ENCODE measurements at places on chromosomes 4 and X. TPM values are rescaled to one million over a fixed set of nuclear protein-coding genes. Genes with fewer than 3 reads are reported as not detected.

The PABPC4L gene
- 0.77 TPM for total RNA-seq

The GAGE2A gene
- total RNA-seq: not detected

The SLC9B1 gene
- total RNA-seq: 2.0 TPM

The RTL3 gene
- total RNA-seq: not detected

The NLGN3 gene
- 0.83 TPM for total RNA-seq

The GNPDA2 gene
- 23.1 TPM for total RNA-seq

The TEX13C gene
- not detected for total RNA-seq

- H3K4me1 ChIP-seq: peaks cover 9% of the 10 kb centered on the region
- no peaks in the 10 kb centered on the region for H3K27me3 ChIP-seq
- H3K4me3 ChIP-seq: no peak overlapping the region
- peak overlapping the region; percentile 82 for H3K27ac ChIP-seq
Observed at GRCh38 chrX:39809331-39809730, 288.4 kb downstream of the BCOR start.

DNA sequence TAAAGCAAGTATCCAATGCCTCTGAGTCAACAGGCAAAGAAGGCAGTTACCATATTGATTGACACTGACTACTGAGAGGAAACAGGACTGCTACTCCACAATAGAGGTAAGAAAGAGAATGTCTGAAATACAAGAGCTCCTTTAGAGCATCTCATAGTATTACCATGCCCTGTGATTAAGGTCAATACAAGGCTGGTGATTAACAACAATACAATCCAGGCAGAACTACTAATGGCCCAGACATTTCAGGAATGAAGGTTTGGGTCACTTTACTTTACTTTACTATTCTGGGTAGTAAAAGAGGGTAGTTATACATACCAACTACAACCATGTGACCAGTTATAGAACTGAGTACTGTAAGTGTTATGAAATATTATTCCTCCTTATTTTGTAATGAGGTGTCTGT, 44.5 kb downstream of the BRWD3 start:
- no peak overlapping the region for H3K27ac ChIP-seq
- no peaks in the 10 kb centered on the region for H3K27me3 ChIP-seq
- no peaks in the 10 kb centered on the region for H3K36me3 ChIP-seq
- no peaks in the 10 kb centered on the region for H3K4me1 ChIP-seq

- H3K36me3 ChIP-seq: no peaks in the 10 kb centered on the region
- H3K4me3 ChIP-seq: no peak overlapping the region
- DNase-seq: no peak
- no peaks in the 10 kb centered on the region for H3K4me1 ChIP-seq
- no peaks in the 10 kb centered on the region for H3K27me3 ChIP-seq
- H3K27ac ChIP-seq: no peak overlapping the region
Observed at GRCh38 chrX:70079870-70080269, 17.6 kb downstream of the OTUD6A start.

- H3K36me3 ChIP-seq: no peaks in the 10 kb centered on the region
- H3K27me3 ChIP-seq: no peaks in the 10 kb centered on the region
- DNase-seq: no peak
- no peaks in the 10 kb centered on the region for H3K4me1 ChIP-seq
Observed at GRCh38 chr4:39568805-39569204, 41.6 kb upstream of the UGDH start.

DNA sequence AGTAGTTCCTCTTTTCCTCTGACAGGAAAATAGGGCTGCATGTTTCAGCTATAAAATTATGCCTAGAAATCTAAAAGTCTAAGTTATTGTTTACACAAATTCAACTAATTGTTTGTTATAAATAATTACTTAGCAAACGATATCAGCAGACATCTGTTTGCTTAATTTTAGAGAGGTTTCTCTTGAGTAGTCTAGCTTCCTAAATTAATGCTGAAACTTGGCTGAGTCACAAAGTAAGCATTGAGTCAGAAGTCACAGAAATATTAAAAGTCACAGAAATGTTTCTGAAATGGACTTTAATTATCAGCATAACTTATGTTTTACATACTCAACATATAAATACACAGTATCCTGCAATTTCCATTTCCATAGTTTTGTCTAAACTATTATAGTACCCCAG, 1044.0 kb downstream of the CCSER1 start:
- no peak overlapping the region for H3K4me3 ChIP-seq
- H3K27ac ChIP-seq: no peak overlapping the region
- H3K27me3 ChIP-seq: no peaks in the 10 kb centered on the region
- no peaks in the 10 kb centered on the region for H3K4me1 ChIP-seq

GRCh38 chr4:9899306-9900055, 118.0 kb downstream of the DRD5 start:
- H3K4me1 ChIP-seq: no peaks in the 10 kb centered on the region
- H3K4me3 ChIP-seq: no peak overlapping the region
- H3K27ac ChIP-seq: no peak overlapping the region
- H3K36me3 ChIP-seq: no peaks in the 10 kb centered on the region

DNA sequence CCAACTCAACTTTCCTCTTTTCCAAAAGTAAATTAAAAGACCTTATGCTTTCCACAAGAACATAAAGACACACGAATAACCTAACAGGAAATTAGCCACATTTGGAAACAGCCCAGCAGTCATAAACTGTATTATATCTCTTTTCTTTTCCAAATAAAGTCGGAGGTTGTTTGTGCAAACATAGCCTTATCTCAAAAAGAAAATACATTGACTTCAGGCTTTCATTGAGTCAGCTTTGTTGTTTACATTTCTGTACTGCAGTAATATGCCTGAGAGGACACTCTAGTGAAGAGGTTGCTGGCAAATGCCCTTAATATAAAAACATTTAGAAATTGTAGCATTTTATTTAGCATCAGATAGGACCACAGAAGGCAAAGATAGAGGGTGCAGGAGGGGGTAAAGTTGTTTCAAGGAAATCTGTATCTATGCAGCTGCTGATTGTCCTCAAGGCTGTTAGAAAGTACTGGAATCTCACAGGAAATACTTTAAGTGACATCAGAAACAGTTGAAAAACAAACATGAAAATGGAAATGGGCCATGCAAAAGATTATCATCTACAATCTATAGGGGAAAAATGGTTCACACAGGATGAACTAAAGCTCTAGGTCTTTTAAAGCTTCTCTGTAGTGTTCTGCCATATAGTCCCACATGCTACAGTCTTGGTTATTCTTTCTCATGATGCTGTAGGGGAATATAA, 14.5 kb downstream of the LNX1 start:
- peaks cover 6% of the 10 kb centered on the region for H3K4me1 ChIP-seq
- no peaks in the 10 kb centered on the region for H3K27me3 ChIP-seq
- DNase-seq: peak; percentile 83
- H3K27ac ChIP-seq: no peak overlapping the region

DNA sequence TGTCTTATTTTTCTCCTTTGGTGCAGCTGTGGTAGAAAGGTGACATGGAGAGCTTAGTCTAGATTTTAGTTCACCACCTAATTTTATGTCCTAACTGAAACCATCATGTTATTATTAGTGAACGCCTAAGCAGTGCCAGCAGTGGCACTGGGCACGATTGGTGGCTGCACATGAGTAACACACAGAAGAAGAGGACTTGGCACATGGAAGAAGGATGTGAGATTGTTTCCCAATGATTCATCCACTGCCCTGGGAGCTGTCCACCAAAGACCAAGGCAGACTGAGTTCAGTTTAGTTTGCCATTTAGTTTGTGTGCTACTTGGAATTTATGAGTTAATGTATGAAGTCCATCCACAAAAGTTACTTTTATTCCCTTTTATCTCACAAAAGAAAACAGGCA, 68.1 kb upstream of the NAP1L5 start:
- H3K36me3 ChIP-seq: no peaks in the 10 kb centered on the region
- H3K4me3 ChIP-seq: no peak overlapping the region
- DNase-seq: peak; percentile 80
- H3K27ac ChIP-seq: no peak overlapping the region

DNA sequence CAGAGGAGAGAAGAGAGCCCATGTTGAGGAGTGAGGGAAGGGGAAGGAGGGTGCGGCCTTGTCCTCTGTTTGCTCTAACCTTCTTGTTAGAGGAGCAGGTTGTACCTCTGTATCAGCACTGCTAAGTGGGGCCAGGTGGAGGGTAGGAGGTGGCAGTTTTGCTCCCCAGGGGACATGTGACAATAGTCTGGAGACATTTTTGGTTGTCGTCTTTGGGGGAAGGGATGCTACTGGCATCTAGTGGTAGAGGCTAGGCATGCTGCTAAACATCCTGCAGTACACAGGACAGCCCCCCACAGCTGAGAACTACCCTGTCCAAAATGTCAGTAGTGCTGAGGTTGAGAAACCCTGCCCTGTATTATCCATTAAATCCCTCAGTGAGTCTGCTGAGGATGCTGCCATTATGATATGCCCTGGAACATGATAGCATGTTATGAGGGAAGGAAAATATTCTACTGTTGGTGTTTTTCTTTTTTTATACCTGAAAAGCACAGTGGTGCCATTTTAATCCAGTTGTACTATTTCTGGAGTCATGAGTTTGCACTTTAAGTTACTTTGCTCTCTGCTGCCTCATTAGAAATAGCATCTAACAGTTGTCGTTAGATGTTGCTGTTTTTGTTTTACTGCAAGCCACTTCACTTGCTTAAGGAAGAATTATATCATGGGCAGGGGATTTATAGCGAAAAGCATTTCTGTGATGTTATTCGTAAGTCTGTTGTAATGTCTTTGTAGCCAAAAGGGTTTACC, 90.6 kb downstream of the LRP2BP start:
- H3K4me3 ChIP-seq: no peak overlapping the region
- peak overlapping the region; percentile 58 for H3K27ac ChIP-seq
- no peaks in the 10 kb centered on the region for H3K27me3 ChIP-seq

DNA sequence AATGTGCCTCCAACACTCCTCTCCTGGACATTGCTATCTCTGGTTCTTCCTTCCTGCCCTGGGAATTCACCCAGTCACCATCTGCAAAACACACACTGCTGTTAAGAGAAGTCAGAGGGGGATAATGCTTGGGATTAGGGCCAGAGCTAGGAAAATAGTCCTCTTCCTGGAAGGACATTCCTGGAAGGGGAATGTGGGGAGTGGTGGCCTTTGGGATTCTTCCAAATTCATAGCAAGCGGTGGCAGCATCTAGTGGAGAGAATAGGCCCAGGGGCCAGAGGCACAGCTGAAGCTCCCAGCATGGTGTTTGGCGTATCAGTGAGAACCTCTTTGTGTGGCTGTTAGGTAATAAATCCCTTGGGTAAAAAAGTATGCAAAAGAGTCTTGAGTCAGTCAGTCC, 34.3 kb downstream of the SHROOM4 start:
- no peak overlapping the region for H3K27ac ChIP-seq
- H3K4me1 ChIP-seq: no peaks in the 10 kb centered on the region
- no peaks in the 10 kb centered on the region for H3K36me3 ChIP-seq
- DNase-seq: peak; percentile 7

DNA sequence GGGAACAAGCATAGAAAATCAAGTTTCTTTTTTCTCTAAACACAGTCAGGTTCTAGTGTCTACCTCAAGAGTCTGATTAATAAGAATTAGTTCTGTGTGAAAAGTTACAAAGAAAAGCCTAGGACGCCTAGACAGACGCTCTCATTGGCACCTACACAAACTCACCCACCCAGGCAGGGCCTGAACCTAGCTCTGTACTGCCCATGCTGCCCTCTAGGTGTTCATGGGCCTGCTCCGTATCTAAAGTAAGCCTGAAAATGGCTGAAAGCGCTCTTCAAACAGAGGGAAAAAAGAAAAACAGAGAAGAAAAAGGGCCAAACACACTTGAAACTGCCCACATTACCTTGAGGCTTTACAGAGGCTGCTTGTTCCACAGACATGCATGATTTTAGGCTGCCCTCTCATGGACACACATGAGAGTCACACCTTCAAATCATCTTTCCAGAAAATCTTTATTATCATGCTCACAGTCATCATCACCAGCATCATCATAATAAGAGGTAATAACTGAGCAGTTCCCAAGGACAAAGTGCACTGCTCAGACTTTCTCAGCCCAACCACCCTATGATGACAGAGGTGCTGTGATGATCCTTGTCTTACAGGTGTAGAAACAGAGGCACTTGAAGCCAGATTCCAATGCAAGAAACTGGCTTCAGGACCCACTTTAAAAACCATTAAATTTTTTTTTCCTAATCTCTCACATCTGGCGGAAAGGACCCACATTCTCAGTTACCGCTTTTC, 49.6 kb downstream of the MAP7D2 start:
- H3K4me1 ChIP-seq: peaks cover 3% of the 10 kb centered on the region
- DNase-seq: peak; percentile 59
- H3K27ac ChIP-seq: peak overlapping the region; percentile 26
- no peaks in the 10 kb centered on the region for H3K36me3 ChIP-seq

DNA sequence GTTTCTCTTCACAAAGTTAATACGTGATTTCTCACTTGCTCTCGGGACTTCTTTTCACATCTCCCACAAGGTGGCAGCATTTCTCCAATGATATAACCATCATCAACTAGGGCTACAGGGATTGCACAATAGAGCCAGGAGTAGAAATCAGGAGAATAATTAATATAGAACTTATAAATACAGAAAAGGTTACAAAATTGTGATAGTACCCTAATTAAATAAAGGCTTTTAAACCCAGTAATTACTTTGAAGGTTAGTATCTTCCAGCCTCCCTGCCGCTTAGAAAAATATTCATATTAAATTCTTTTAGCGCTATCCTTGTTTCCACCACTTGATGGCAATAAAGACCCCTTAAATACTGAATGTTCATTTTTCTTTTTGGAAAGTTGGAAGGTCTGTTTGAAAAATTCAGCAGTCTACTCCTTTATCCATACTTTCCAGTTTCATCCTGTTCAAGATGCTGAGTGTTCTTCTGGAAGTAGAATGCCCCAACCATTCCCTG, 65.8 kb downstream of the RASGEF1B start:
- no peaks in the 10 kb centered on the region for H3K36me3 ChIP-seq
- H3K27me3 ChIP-seq: no peaks in the 10 kb centered on the region
- H3K4me1 ChIP-seq: no peaks in the 10 kb centered on the region
- H3K27ac ChIP-seq: no peak overlapping the region
- H3K4me3 ChIP-seq: peak overlapping the region; percentile 13
